ENCODE measurements at places on chromosomes 16 and 17.
A peak's percentile ranks its signal among the peaks of the same experiment; 100 is the strongest.

GRCh38 chr16:3182608-3183444 is 5.2 kb upstream of the OR1F1 start:
- peak; percentile 60 for DNase-seq

- no peak for DNase-seq
These were observed 26.5 kb downstream of the STAT3 start for GRCh38 chr17:42361781-42362186.

DNA sequence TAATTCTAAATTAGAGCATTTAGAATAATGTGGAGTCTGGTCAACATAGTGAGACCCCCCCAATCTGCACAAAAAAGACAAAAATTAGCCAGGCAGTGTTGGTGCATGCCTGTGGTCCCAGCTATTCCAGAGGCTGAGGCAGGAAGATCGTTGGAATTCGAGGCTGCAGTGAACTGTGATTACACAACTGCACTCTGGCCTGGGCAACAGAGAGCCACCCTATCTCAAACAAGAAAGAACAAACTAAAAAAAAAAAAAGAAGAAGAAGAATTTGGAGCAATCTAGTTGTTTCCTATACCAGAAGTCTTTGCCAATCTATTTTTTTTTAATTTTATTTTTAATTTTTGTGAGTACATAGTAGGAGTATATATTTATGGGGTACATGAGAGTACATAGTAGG is 6.0 kb downstream of the CETP start:
- DNase-seq: no peak

- no peak for DNase-seq
These were observed at the start of gene RPUSD1 for GRCh38 chr16:787978-788398. Gene RPUSD1 (minus strand): TSS chr16:788381. CDS start chr16:787737, 644 bp downstream.

DNA sequence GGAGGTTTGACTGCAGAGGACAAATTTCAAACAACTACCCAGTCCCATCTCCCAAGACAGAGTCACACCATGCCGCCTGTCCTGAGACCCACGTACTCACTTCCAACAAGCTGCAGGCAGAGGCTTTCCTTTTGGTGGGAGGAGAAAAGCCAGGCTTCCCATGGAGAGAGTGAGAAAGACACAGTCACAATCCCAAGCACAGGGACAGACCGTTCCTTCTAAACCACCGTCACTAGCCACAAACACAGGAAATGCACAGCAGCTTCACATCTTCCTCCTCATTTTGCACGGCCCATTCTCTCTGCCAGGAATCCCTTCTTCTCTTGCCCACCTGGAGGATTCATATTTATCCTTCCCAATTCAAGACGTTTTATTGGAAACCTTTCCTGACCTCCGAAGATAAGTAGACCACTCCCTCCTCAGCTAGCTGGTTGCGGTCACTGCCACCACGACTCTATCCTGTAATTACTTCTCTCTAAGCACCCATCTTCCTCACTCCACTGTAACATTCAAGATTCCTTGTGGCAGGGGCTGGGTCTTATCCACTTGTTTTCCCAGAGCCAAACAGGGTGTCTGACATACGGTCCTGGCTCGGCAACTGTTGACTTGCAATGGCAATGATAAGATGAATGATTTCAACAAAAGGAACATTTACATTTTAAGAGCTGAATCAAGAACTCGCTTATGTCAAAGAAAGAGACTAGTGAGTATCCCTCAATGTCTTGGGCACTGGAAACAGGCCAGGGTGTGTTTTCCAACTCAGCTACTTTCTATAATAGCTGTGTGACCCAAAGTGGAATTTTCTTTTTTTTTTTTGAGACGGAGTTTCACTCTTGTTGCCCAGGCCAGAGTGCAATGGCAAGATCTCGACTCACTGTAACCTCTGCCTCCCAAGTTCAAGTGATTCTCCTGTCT is 87.6 kb downstream of the XYLT1 start:
- no peak for DNase-seq

- DNase-seq: peak; percentile 84
These were observed 1.4 kb downstream of the HAGHL start for GRCh38 chr16:728131-728889.

DNA sequence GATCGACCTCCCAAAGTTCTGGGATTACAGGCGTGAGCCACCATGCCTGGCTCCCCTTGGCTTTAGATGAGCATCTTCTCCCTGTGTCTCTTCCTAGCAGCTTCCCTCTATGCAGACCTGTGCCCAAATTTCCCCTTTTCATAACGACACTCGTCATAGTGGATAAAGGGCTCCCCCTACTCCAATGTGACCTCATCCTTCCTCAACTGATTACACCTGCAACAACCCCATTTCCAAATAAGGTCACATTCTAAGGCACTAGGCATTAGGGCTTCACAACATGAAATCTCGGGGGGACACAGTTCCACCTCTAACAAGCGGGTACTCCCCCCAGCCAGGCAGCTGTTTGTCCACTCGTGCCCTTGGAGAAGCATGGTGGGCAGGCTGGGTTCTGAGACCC is 10.3 kb downstream of the KIF19 start:
- DNase-seq: no peak
